ENCODE measurements at places on chromosomes 2 and 18.

- no peak for DNase-seq
Observed at GRCh38 chr2:163465440-163465839, 270.4 kb downstream of the FIGN start.

- no peak for DNase-seq
Observed at GRCh38 chr2:65240657-65241056, 13.0 kb downstream of the ACTR2 start.

DNA sequence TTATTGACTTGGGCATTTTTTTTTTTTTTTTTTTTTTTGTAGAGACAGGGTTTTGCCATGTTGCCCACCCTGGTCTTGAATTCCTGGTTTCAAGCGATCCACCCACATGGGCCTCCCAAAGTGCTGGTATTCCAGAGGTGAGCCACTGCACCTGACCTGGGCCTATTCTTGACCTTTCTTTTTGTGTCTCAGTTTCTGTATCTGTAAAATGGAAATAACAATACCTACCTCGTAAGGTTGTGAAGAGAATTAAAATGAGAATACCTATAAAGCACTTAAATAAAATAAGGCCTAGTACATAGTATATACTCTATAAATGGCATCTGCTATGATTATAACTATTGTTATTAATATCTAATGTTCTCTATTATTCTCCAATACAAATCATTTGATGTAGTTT, 15.7 kb downstream of the MAP4K3 start:
- no peak for DNase-seq

GRCh38 chr18:12251311-12251710, 2.9 kb upstream of the CIDEA start:
- DNase-seq, result no peak

DNA sequence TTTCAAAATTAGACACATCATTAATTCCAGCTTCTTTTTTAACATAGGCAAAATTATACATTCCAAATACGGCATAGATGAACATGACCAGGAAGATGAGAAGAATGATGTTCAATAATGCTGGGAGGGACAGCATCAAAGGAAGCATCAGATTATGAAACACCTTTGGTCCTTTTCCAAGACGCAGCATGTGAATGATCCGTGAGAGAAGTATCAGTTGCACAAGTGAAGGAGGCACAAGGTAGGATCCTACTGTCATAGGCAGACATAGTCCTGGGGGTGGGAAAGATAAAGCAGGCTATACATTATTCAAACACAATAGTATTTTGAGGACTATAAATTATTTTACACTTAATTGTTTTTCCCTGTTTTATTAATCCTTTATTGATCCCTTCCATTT, 30.6 kb upstream of the SCN9A start:
- no peak for DNase-seq

- no peak for DNase-seq
Observed at GRCh38 chr2:1487758-1488157, 74.5 kb downstream of the TPO start.

GRCh38 chr2:145379934-145380333, 860.0 kb upstream of the ZEB2 start:
- DNase-seq, result peak; percentile 30

- DNase-seq, result no peak
Observed at GRCh38 chr2:6184532-6185292, 492.5 kb downstream of the SOX11 start.

- DNase-seq, result no peak
Observed at GRCh38 chr2:132876745-132877391, 206.9 kb upstream of the LYPD1 start.

- DNase-seq, result no peak
Observed at GRCh38 chr2:220856486-220856885, 715.6 kb downstream of the EPHA4 start.

GRCh38 chr2:143356336-143356735, 227.1 kb downstream of the ARHGAP15 start:
- no peak for DNase-seq

DNA sequence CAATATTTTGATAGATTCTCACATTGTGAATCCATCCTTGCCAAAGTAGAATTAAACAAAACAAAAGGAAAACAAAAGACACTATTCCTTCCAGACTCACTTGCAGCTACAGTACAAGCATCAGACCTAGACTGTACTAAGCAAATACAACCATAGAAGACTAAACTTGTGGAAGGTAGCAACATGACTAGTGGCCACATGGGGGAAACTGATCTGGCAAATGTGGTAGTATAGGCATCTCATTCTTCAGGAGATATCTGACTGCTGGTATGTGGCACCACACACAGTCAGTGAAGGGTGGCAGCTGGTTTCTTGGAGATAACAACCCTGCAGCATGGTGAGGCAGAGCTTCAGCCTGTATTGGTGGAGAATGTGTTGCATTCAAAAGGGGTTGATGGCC, 81.0 kb upstream of the ACVR2A start:
- no peak for DNase-seq

GRCh38 chr18:13984080-13984479, 68.7 kb upstream of the MC2R start:
- DNase-seq, result no peak

- no peak for DNase-seq
Observed at GRCh38 chr18:62182220-62182619, 4.6 kb downstream of the PIGN start.

DNA sequence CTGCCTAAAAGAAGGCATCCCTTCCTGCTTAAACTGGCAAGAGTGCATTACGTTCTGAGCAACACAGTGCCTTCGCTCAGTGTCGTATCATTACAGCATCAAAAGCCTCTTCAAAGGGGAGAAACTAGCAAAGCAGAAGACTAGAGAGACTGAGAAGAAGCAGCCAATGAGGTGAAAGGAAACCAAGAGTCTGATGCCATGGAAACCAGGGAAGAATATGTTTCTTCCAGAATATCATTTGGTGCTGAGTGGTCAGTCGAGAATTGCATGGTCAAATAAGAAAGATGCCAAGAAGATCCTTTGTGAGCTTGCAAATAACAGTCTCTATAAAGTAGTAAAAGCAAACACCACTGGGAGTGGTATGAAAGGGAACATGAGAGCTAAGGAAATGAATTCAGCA, 312.1 kb upstream of the CHST9 start:
- DNase-seq, result no peak

DNA sequence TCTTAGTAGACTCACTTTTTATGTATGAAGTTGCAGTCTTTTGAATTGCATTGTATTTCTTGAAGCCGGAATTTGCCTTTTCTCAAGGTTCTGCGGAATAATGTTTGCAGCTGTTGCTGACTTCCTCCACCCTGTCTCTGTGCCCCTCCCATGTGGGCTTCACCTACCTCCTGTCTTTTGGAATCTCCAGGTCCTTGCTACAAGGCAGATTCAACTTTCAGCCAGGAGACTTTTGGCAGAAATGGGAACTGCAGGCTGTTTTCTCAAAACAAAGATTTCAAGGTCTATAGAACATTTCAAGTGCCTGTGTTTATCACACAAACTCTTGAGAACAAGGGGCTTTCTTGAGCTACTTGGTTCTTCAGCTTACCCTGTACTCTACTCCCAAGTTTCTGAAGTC, 25.6 kb downstream of the ZNF236 start:
- DNase-seq, result no peak

GRCh38 chr2:43592443-43592842, 3.4 kb downstream of the THADA start:
- peak; percentile 44 for DNase-seq

- DNase-seq, result peak; percentile 15
Observed at GRCh38 chr2:143428700-143429099, 299.5 kb downstream of the ARHGAP15 start.

GRCh38 chr18:4119813-4120212, 335.3 kb downstream of the DLGAP1 start:
- DNase-seq, result no peak

- DNase-seq, result no peak
Observed at GRCh38 chr2:214989187-214989586, 149.2 kb downstream of the ABCA12 start.

- DNase-seq, result no peak
Observed at GRCh38 chr2:64218137-64218802, 74.0 kb upstream of the PELI1 start.

DNA sequence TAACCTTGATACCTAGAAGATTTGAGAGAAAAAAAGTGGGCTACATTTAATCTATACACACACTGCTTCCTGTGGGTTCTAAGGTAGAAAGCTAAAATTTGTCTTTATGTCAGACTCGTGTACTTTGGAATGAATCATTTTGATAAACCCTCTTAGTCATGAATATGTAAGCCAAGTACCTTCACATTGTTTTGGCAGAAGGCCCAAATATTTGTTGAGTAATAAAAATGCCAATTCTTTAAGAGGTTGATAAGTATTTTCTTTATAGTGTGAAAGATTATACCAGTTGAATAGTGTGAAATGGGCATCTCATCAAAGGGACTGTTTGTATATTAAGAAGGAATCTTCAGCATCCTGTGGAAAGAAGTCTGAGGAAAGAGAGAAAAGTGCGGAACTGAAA, 1464.7 kb upstream of the ZEB2 start:
- DNase-seq, result peak; percentile 60

DNA sequence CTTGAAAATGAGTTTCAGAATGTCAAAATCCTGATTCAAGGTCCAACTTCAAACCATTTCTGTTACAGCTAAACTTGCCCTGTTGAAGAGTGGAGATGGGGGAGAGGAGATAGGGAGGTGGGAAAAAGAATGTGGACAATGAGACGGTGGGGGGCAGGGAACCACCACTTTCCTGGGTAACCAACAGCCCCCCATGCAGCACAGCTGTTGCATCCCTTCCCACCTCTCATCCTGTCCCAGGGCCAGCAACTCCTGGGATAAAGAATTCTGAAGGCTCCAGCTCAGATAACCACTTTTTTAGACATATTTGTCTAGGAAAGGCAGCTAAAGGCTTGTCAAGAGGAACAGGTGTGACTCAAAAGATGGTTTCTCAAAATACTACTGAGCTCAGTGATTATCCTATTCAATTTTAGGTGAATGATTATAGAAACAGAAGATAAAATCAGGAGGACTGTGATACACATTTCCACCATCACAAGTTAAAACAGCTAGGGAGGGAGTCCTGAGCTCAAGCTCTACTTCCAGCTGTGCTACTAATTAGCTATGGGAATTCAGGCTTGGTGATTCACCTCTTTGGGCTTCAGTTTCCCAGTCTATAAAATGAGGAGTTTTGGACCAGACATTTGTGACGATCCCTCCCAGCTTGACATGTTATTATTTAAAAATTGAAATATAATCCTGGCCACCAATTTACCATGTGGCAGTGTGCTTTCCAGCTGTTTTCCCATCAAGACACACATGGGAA, 36.3 kb downstream of the HDHD2 start:
- peak; percentile 40 for DNase-seq

DNA sequence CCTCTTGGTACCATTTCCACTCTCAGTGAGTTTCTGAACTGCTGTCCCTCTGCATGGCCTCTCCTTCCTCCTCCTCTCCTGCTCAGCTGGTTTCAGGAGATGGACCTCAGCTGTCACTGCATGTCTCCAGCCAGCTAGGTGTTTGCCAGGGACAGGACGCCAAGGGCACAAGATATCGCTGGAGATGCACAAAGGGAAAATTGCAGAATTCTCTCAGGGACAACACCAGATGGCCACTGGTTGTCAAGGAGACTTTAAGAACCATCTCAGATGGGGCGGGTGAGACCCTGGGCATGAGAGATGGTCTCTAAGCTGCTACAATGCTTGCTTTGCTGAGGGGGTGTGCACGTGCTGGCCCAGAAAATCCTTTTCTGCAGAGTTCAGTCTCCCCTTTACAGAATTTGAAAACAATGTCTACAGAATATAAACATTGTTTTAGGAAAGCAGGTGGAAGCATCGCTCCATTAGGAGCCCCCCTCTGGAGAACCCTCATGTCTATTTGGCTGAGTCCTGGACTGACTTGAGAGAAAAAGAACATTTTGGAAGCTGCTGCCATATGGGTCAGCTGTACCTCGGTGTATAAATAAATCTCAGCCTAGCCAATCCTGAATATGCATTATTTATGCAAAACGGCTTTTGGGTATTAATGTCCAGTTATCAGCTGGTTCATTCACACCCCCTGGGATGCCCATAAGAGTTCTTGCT, 57.8 kb upstream of the SPP2 start:
- no peak for DNase-seq

- DNase-seq, result no peak
Observed at GRCh38 chr2:7121851-7122250, 204.6 kb downstream of the RNF144A start.

DNA sequence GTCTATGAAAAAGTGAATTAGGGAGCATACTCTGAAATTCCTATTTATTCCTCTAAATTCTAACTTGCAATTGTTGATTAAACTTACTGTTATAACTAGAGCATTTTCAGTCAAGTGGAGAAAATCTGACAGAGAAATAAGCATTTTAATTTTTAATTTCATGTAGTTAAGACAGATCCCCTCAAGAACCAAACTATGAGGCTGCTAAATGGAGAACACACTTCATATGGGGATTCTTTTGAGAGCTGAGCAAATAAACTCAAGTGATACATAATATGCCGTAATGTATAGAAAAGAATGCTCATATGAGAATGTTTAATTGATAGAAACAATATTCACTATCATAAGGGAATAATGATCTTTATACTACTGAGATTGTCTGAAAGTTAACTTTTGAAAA, 340.8 kb downstream of the ERBB4 start:
- DNase-seq, result no peak

GRCh38 chr2:218043100-218043499, 26.0 kb upstream of the RUFY4 start:
- DNase-seq, result no peak

GRCh38 chr18:59900222-59901128, 679 bp downstream of the PMAIP1 start:
- DNase-seq, result peak; percentile 84

DNA sequence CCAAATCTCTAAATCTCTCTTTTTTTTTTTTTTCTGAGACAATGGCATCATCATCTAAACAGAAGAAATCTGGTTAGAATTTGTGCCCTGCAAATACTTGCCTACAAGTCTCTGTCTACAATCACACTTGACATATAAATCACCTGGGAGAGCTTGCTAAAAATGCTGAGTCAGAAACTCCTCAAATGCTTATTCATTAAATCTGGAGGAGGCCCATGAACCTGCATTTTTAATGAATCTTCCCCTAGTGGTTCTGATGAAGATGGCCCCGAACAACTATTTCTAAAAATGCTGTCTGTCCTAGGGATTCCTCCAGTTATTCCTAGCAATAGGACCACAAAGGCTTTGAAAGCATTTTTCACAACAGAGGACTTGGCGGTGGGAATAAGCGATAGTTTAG, 1.6 kb upstream of the CSRNP3 start:
- no peak for DNase-seq

- peak; percentile 45 for DNase-seq
Observed at GRCh38 chr2:84741182-84741822, 139.6 kb downstream of the TRABD2A start.

GRCh38 chr2:129301431-129301913, 678.0 kb upstream of the RAB6C start:
- DNase-seq, result no peak

DNA sequence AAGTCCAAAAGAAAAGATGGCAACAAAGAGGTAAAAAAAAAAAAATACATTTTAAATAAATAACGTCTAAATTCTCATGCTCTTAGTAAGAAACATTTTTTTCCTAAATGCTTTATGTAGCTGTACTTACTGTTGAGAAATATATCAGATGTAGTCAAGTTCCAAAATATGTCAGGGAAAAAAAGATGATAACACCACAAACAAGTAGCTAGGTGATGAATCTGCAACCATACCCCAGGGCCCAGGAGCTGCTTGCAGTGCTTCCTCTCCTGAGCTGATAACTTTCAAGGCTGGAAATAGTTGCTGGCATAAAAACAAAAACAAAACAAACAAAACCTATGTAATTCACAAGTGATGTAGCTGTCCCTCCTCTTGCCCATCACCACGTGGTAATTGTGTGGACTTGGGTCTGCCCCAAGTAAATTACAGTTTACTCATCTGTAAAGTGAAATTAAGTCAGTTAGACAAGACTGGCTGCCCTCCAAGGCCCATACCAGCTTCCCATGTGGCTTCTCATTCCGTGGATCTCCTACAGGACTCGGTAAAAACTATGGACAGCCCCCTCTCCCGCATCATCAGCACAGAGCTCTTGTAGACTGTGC, 82.6 kb downstream of the SP100 start:
- DNase-seq, result no peak
